ENCODE measurements at places on chromosomes 6 and 20.
A peak's percentile ranks its signal among the peaks of the same experiment; 100 is the strongest.

DNA sequence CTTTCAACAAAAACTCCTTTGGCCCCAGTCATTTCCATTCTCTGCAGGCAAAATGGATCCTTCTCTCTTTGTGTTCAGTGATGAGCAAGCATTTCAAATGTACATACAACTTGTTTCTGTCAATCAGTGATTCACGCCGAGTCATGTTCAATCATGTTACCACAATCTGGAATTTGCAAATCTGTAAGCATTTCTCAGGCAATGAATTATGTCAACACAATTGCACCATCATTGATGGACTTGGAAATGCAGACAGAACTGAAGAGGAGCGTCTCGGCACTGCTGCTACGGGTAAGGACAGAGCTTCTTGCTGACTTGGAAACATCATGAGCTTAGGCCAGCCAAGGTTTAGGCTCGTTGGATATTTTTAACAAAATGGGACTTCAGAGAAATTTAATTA is 132.8 kb upstream of the AGPAT4 start:
- DNase-seq: peak; percentile 76
- peaks cover 2% of the 10 kb centered on the region for H3K4me1 ChIP-seq
- no peaks in the 10 kb centered on the region for H3K36me3 ChIP-seq
- H3K27me3 ChIP-seq: peaks cover 7% of the 10 kb centered on the region

DNA sequence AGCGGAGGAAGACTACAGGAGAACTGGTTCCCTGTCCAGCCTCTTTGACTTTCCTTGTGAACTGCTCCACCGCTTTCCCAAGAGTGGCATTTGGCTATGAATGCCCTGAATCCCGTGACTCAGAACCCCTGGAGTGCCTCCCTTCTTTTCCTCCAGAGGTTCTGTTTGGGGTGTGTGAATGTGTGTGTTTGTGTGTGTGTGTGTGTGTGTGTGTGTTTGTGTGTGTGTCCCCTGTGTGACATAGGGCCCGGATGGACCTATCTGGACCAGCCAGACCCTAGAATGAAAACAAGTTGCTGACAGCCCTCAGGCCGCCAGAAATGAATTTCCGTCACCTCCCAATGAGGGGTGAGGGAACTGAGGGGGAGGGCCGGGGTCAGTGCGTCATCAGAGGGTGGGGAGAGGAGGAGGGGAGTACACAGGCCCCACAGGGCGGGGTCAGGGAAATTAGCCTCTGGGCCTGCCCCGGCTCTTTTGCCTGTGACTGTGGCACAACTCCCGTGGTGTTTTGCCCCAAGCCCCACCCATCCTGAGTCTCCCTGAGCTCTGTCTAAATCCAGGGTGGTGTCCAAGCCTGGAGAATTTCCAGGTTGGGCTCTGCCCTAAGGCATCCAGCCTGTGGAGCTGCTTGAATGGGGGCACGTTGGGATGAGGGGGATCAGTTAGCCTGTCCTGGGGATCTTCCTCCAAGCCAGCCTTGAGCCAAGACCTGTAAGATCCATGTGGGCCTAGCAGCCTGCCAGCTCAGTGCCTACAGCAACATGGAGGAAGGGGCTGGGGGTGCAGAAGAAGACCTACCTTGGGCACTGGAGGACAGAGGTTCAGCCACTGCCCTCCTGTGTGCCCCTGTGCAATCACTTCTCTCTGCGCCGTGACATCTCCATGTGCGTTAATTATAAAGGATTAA is 15.2 kb upstream of the MRPS18A start:
- no peak overlapping the region for H3K4me3 ChIP-seq
- no peaks in the 10 kb centered on the region for H3K36me3 ChIP-seq
- peak; percentile 94 for DNase-seq
- H3K27me3 ChIP-seq: no peaks in the 10 kb centered on the region
- peak overlapping the region; percentile 42 for H3K27ac ChIP-seq

GRCh38 chr20:59253325-59253724 is 47.1 kb upstream of the EDN3 start:
- H3K4me1 ChIP-seq: no peaks in the 10 kb centered on the region
- H3K27ac ChIP-seq: no peak overlapping the region
- H3K36me3 ChIP-seq: no peaks in the 10 kb centered on the region
- DNase-seq: no peak
- no peak overlapping the region for H3K4me3 ChIP-seq

- peak; percentile 82 for DNase-seq
- H3K27ac ChIP-seq: peak overlapping the region; percentile 91
- H3K27me3 ChIP-seq: no peaks in the 10 kb centered on the region
- no peaks in the 10 kb centered on the region for H3K36me3 ChIP-seq
- H3K4me1 ChIP-seq: peaks cover 8% of the 10 kb centered on the region
- H3K4me3 ChIP-seq: no peak overlapping the region
These were observed 25.1 kb downstream of the FKBP5 start for GRCh38 chr6:35663447-35664235.

DNA sequence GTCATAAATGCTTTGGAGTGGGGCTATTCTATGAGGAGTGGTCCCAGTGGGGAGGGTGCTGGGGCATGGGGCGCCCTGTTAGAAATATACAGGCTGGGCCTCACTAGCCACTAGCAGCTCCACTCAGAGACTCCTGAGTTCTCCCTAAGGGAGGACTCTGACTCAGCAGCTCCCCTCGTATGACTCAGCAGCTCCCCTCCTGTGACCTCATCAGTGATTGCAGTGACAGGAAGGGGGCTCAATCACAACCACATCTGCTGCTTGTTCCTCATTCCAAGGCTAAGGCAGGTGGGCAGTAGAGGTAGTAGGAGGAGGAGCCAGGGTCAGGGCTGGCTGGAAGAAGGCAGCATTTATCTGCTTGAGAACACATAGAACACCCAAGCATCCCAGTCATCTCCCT is 73.7 kb downstream of the PRND start:
- peak overlapping the region; percentile 36 for H3K4me3 ChIP-seq
- peaks cover 2% of the 10 kb centered on the region for H3K36me3 ChIP-seq
- H3K27ac ChIP-seq: no peak overlapping the region
- DNase-seq: peak; percentile 56

DNA sequence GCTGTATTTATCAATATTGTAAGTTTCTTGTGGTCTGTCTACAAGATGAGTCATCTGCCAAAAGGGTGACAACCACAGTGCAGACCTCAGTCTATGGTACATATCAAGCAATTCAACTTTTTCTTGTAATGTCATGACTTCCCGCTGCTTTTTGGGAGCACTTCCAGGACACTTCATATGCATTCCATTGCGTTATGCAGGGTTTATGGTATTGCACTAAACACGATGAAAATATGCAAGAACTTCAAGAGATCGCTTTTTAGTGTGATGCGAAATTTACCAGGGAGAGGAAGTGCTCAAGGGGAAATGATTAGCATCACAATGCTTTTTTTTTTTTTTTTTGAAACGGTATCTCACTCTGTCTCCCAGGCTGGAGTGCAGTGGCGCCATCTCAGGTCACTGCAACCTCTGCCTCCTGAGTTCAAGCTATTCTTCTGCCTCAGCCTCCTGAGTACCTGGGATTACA is 166.5 kb downstream of the TFAP2A start:
- no peak overlapping the region for H3K27ac ChIP-seq
- no peak for DNase-seq
- no peaks in the 10 kb centered on the region for H3K4me1 ChIP-seq
- no peaks in the 10 kb centered on the region for H3K36me3 ChIP-seq
- no peak overlapping the region for H3K4me3 ChIP-seq
- H3K27me3 ChIP-seq: peaks cover 4% of the 10 kb centered on the region

DNA sequence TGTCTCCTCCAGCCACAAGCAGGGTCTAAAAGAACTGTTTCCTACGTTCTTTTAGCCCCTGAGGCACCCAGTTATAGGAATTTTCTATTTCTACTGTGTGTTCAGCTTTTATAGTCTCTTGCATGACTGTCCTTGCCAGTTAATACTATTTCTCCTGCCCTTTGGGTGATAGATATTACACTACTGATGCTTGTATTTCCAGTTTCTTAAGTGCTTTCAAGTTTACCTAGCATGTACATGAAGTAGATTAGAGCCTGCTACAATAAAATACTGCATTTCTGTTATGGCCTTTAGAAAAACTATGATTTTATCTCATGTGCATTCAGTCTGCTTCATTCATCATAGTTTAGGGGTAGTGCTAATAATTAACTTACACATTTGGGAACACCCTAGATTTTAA is 89.6 kb downstream of the FOXO3 start:
- no peaks in the 10 kb centered on the region for H3K36me3 ChIP-seq
- H3K27me3 ChIP-seq: no peaks in the 10 kb centered on the region
- H3K4me3 ChIP-seq: no peak overlapping the region
- peaks cover 12% of the 10 kb centered on the region for H3K4me1 ChIP-seq

GRCh38 chr6:64330694-64331307 is 695.2 kb downstream of the PHF3 start:
- DNase-seq: peak; percentile 68
- no peak overlapping the region for H3K4me3 ChIP-seq
- no peaks in the 10 kb centered on the region for H3K36me3 ChIP-seq
- no peak overlapping the region for H3K27ac ChIP-seq

- H3K36me3 ChIP-seq: no peaks in the 10 kb centered on the region
- no peak for DNase-seq
These were observed 39.5 kb upstream of the MCUR1 start for GRCh38 chr6:13853871-13854270.

- H3K27ac ChIP-seq: no peak overlapping the region
- H3K36me3 ChIP-seq: no peaks in the 10 kb centered on the region
- H3K4me3 ChIP-seq: no peak overlapping the region
- H3K4me1 ChIP-seq: peaks cover 13% of the 10 kb centered on the region
- peaks cover 25% of the 10 kb centered on the region for H3K27me3 ChIP-seq
These were observed 9.0 kb upstream of the MRGBP start for GRCh38 chr20:62787321-62787720.

DNA sequence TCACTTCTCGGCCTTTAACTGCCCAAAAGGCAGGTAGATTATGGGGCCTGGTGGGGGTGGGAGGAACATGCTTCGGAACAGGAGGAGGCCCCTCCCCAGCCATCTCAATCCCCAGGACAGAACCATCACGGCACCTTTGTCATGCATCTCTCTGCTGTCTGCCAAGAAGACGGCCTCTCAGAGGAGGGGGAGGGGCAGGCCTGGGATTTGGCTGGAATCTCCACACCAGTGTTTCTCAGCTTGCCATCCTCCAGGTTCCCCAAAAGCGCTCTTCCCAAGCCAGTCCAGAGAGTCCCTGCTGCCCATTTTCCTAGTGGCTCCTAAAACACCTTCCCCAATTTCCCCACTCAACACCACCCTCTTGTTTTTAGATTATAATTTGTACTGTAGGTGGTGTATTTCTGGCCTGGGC is 2.5 kb upstream of the POU5F1 start:
- no peak overlapping the region for H3K27ac ChIP-seq
- no peak overlapping the region for H3K4me3 ChIP-seq
- H3K27me3 ChIP-seq: peaks cover 16% of the 10 kb centered on the region
- peaks cover 21% of the 10 kb centered on the region for H3K36me3 ChIP-seq
- no peak for DNase-seq

DNA sequence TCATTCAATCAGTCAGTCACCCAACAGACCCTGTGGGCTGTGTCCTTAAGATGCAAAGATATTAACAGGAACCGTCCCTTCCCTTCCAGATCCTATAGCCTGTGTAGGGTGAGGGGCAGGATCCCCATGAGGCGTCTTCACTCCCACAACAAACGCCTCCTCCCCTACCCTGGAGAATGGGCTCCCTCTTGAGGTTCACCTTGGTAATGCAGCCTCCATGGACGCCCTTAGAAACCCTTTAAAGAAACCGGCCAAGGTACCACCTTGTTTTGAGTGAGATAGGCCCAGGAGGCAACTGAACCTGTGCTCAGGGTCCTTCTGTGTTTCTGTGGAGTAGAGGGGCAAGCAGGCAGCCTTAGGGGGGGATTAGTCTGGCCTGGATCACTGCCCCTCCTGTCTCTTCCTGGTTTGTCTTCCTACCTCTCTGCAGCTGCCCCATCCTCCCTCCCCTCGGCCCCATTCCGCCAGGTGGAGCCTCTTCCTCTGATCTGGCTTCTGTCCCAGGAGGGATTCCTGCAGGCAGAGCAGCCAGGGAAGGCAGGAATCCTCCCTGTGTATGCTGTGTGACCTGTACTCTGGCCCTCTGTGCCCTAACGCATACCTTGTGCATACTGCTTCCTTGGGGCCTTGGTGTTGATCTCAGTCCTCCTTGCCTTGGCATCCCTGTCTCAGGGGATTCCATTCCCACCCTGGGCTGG is 6.6 kb upstream of the GUCA1A start:
- no peak overlapping the region for H3K4me3 ChIP-seq
- peak; percentile 72 for DNase-seq
- no peak overlapping the region for H3K27ac ChIP-seq
- H3K36me3 ChIP-seq: no peaks in the 10 kb centered on the region
- H3K4me1 ChIP-seq: peaks cover 20% of the 10 kb centered on the region

Data from mesenchymal stem cell (in vitro differentiated cells and primary cell).